ENCODE measurements at places on chromosomes 5 and 9.
A peak's percentile ranks its signal among the peaks of the same experiment; 100 is the strongest.

DNA sequence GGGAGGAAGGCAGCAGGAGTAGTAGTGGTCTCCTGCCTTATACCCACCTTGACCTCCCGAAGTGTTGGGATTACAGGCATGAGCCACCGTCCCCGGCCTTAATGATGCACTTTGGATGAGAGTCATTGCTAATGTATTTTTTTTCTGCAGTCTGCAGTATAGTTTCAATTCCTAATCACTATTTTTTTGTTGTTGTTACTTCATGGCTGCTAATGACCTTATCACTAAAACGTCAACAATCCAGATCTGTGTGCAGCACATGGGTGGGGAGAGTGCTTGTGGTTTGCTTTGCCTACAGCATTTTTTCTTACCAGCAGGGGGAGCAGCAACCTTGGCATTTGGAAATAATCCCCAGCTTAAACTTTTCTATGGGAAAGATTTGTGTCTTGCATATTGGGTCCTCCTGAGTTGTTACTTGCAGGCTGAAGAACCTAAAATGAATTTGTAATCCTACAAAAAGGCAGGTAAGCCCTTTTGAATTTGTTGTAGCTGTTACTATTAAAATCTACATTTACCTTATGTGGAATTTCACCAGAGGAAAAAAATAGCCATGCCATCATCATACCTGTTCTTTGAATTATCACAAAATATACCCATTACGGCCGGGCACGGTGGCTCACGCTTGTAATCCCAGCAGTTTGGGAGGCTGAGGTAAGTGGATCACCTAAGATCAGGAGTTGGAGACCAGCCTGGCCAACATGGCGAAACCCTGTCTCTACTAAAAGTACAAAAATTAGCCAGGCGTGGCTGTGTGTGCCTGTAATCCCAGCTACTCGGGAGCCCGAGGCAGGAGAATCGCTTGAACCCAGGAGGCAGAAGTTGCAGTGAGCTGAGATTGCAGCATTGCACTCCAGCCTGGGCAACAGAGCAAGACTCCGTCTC lies 6.3 kb upstream of the MED7 start:
- no peaks in the 10 kb centered on the region for H3K27me3 ChIP-seq
- H3K4me3 ChIP-seq: no peak overlapping the region
- no peak overlapping the region for H3K27ac ChIP-seq
- no peaks in the 10 kb centered on the region for H3K4me1 ChIP-seq
- DNase-seq: peak; percentile 71

- H3K4me1 ChIP-seq: peaks cover 19% of the 10 kb centered on the region
- H3K27ac ChIP-seq: peak overlapping the region; percentile 58
- H3K36me3 ChIP-seq: peaks cover 32% of the 10 kb centered on the region
- H3K4me3 ChIP-seq: peak overlapping the region; percentile 94
These were observed 608 bp downstream of the ENTR1 start for GRCh38 chr9:136409557-136410455.

- H3K4me3 ChIP-seq: no peak overlapping the region
- no peak overlapping the region for H3K27ac ChIP-seq
- peaks cover 17% of the 10 kb centered on the region for H3K27me3 ChIP-seq
- H3K36me3 ChIP-seq: no peaks in the 10 kb centered on the region
- DNase-seq: no peak
These were observed 41.9 kb upstream of the STOM start for GRCh38 chr9:121411993-121412392.

DNA sequence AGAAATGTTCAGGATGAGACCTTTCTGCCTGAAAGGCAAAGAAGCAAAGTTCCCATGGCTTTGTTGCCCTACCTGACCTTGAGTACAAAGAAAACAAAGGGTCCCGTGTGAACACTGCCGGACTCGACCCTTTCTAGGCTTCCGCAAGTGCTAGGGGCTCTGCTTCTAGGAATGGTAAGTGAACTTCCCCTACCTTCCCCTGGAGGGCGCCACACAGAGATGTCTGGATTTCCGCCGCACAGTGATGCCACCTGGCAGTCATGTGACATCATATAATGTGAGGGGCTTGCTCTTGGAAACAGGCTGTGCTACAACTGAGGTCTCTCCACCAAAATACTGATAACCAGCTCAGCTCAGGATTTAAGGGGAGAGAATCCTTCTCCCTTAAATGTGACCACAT lies 56.6 kb downstream of the HSD17B3 start:
- H3K36me3 ChIP-seq: no peaks in the 10 kb centered on the region
- H3K4me3 ChIP-seq: no peak overlapping the region
- DNase-seq: no peak
- no peaks in the 10 kb centered on the region for H3K4me1 ChIP-seq

DNA sequence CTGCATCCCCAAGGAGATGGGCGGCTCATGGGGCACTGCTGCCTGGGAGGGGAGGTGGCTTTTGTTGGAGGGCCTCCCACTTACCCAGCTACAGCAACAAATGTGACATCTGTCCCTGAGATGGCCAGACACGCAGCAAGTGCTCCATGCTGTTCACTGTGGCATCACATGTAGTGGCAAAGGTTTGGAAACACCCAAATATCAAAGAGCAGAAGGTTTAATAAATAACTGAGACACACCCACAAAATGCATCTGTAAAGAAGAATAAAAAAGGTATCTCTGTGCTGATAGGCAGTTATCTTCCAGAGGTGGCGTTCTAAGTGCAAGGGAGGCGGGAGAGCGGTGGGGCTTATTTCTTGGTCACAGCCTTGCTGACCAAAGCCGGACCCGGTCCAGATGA lies 23.3 kb upstream of the CLPTM1L start:
- peaks cover 34% of the 10 kb centered on the region for H3K27me3 ChIP-seq
- H3K4me1 ChIP-seq: no peaks in the 10 kb centered on the region
- no peak overlapping the region for H3K27ac ChIP-seq
- no peak for DNase-seq

DNA sequence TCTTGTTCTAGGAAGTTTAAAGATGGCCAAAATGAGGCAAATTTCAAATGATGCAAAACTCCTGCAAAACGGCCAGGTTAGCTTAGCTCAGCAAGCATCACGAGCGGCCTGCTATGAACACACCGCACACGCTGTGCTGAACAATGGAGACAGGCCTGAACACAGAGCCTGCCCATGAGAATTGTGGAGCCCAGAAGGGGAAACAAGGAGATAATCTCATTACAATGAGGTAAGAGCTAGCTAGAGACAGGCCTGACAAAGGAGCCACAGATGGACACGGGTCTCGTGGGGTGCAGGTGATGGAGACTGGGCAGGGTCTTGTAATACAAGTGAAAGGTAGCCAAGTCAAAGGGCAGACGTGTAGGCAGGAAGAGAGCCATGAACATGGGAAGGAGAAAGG lies 50.2 kb downstream of the PSMB7 start:
- DNase-seq: no peak
- no peaks in the 10 kb centered on the region for H3K27me3 ChIP-seq
- H3K4me3 ChIP-seq: no peak overlapping the region
- no peaks in the 10 kb centered on the region for H3K36me3 ChIP-seq
- H3K27ac ChIP-seq: no peak overlapping the region
- H3K4me1 ChIP-seq: peaks cover 28% of the 10 kb centered on the region

GRCh38 chr9:107386396-107386795 lies 103.2 kb downstream of the KLF4 start:
- H3K4me1 ChIP-seq: peaks cover 18% of the 10 kb centered on the region
- H3K27me3 ChIP-seq: peaks cover 12% of the 10 kb centered on the region
- no peaks in the 10 kb centered on the region for H3K36me3 ChIP-seq
- no peak overlapping the region for H3K4me3 ChIP-seq
- peak; percentile 22 for DNase-seq
- no peak overlapping the region for H3K27ac ChIP-seq

DNA sequence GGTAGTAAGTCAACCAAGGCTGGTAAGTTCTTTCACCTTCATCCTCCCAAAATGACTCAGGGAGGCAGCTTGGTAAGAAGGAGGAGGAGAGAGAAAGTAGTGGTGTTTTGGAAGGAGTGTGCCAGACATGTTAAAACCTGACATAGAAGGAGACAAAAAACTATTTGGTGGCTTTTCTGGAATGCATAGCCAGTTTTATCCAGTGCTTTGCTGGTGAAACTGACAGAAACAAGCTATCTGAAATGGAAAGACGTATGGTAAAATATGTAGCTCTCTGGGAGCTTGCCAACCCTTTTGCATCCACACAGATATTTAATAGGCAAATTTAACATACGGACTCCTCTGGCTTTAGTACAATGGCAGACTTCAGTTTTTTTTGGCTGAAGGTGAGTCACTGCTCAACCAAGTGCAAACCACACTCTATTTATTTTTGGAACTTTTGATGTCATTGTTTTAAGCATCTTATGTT lies 45.4 kb downstream of the RAB14 start:
- H3K27me3 ChIP-seq: no peaks in the 10 kb centered on the region
- peak; percentile 79 for DNase-seq
- peak overlapping the region; percentile 57 for H3K27ac ChIP-seq

GRCh38 chr9:132003896-132004295 lies 75.8 kb downstream of the MED27 start:
- H3K4me1 ChIP-seq: peaks cover 23% of the 10 kb centered on the region
- H3K36me3 ChIP-seq: no peaks in the 10 kb centered on the region
- H3K4me3 ChIP-seq: no peak overlapping the region
- DNase-seq: no peak

- H3K27me3 ChIP-seq: no peaks in the 10 kb centered on the region
- no peaks in the 10 kb centered on the region for H3K4me1 ChIP-seq
- no peak for DNase-seq
- H3K36me3 ChIP-seq: no peaks in the 10 kb centered on the region
- no peak overlapping the region for H3K4me3 ChIP-seq
- H3K27ac ChIP-seq: no peak overlapping the region
These were observed 365.9 kb downstream of the MLLT3 start for GRCh38 chr9:20256284-20256948.

GRCh38 chr9:135004772-135005171 lies 82.7 kb upstream of the OLFM1 start:
- H3K4me1 ChIP-seq: no peaks in the 10 kb centered on the region
- H3K27me3 ChIP-seq: no peaks in the 10 kb centered on the region
- no peak for DNase-seq
- no peak overlapping the region for H3K4me3 ChIP-seq
- no peak overlapping the region for H3K27ac ChIP-seq

DNA sequence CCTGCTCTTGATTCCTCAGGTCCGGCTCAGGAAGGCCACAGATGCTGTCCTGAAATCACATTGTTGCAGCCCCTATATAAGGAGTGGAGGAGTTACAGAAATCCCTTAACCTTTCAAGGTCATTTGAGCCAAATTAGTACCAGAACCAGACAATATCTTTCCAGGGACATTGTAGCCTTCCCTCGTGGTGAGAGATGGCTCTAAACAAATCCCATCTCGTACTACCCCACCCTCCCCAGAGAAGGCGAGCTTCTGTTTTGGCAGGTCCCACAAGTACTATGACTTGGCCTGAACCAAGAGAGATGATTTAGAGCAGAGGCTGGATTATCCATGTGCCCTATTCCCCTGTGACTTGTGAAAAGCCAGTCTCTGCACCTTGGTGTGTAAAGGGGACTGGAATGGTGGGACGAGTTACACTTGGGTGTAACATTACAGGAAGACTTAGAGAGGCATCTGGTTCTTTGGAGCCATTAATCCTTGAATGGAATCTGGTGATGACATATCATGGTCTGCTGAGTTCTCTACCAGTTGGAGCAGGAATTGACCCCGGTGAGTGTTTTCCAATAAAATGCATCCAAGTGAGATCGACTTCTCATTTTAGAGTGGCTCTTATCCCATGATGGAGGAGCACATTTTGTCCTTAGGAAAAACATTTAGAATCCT lies at the start of gene FAM240B:
Gene FAM240B (minus strand): TSS at position 51 of the 663 bp plus-strand sequence. CDS start 16,134 bp downstream, outside the sequence.
- no peak within 1 kb of the TSS for H3K4me3 ChIP-seq
- no peaks in the 10 kb centered on the region for H3K27me3 ChIP-seq
- DNase-seq: no peak
- H3K36me3 ChIP-seq: no peaks in the 10 kb centered on the region

DNA sequence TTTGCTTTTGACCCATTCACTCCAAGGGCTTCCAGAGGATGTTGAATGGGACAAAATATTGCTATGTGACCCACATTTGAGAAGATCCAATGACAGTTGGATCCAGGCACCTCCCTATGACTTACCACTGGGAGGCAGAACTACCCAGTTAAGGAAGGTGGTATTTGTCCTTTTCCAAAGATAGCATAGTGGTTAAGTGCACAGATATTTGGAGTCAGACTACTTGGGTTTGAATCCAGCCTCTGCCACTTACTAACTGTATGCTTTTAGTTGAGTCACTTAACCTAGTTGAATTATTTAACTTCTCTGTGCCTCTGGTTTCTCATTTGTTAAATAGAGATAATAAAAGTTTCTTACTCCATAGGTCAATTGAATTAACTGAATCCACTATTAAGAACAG lies 74.5 kb upstream of the PALM2AKAP2 start:
- H3K4me1 ChIP-seq: peaks cover 13% of the 10 kb centered on the region
- no peaks in the 10 kb centered on the region for H3K27me3 ChIP-seq
- DNase-seq: peak; percentile 69
- no peaks in the 10 kb centered on the region for H3K36me3 ChIP-seq
- no peak overlapping the region for H3K27ac ChIP-seq
- H3K4me3 ChIP-seq: no peak overlapping the region

DNA sequence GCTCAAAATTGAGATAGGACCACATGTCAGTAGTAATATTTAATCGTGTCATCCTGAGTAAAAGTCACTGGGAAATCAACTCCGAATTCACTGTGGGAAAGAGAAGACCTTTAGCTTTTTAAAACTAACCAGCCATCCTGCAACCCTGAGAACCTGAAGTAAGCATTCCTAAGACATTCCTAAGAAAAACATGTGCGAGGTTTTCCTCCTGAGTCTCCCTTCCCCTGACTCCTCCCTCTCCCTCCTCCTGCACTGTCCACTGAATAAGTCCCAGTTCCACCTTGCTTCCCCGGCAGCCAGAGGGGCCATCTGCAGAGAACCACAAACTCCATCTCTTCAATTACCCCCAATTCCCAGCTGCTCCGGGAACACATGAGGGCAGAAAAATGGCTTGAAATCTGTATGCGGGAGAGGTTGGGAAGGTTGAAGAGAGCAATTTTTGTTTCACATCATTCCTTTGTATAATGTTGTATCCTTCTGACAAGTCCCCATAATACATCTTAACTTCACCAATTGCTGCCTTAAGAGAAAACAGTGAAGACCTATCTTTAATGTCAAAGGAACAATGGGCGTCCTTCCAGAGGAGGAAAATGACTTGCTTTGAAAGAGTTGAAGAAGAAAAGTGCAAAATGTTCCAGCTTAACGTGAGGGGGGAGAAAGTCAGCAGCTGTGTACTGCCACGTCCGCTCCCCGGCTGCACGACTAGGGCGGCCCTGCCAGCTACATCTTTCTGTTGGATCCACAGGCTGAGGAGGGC lies 186.3 kb downstream of the ZNF462 start:
- no peak for DNase-seq
- no peaks in the 10 kb centered on the region for H3K36me3 ChIP-seq
- no peaks in the 10 kb centered on the region for H3K4me1 ChIP-seq
- no peak overlapping the region for H3K27ac ChIP-seq
- H3K27me3 ChIP-seq: no peaks in the 10 kb centered on the region
- H3K4me3 ChIP-seq: no peak overlapping the region

- no peak overlapping the region for H3K27ac ChIP-seq
- no peak for DNase-seq
- no peaks in the 10 kb centered on the region for H3K27me3 ChIP-seq
- peaks cover 10% of the 10 kb centered on the region for H3K4me1 ChIP-seq
- H3K36me3 ChIP-seq: peaks cover 72% of the 10 kb centered on the region
- H3K4me3 ChIP-seq: no peak overlapping the region
These were observed 123.8 kb downstream of the NR3C1 start for GRCh38 chr5:143279698-143280097.

- DNase-seq: no peak
- H3K4me3 ChIP-seq: no peak overlapping the region
- H3K27me3 ChIP-seq: no peaks in the 10 kb centered on the region
- H3K4me1 ChIP-seq: no peaks in the 10 kb centered on the region
- H3K27ac ChIP-seq: no peak overlapping the region
These were observed 121.8 kb downstream of the XRCC4 start for GRCh38 chr5:83199126-83199525.

Measured in GM23248 (cell line).